NCI-H69 (cell line): ENCODE measurements at places on chromosomes 6 and 20.

- DNase-seq = no peak
Observed at GRCh38 chr6:73123632-73124329, 101.5 kb downstream of the KHDC1L start.

DNA sequence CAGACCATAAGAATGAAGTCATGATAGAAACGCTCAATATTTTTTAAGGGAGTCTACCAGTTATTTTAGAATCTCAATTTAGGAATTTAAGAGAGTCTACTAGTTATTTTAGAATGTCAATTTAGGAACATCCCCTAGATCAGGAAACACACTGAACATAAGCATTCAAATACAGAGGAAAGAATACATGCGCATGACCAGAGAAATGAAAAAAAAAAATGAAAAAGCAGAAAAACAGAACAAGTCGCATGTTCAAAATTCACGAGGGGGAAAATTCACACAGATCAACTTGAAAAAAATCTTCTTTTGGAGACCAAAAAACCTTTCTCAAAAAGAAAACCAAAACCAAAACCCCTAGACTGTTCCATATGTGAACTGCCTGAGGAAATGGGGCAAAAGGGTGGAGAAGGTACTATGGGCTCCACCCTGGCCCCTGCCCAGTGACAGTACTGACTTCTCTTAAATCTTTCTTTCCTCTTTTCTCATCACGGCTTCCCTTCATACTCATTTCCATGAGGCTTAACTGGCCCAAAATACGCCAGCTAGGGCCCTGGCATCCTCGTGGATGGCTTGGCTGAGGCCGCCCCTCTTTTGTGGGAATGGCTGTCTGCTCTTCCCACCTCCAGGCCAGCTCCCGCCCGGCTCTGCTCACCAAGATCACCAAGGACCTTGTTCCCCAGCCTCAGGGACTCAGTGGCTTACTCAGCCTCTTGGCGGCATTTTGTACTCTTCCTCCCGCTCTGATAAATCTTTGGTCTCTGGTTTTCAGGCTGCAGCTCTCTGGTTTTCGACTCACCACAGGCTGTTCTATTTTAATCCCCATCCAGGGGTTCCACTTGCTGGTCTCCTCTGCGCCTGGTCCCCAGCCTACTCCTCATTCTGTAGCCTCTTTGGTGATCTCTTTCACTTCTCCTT, 11.2 kb downstream of the ZBTB2 start:
- DNase-seq = no peak

DNA sequence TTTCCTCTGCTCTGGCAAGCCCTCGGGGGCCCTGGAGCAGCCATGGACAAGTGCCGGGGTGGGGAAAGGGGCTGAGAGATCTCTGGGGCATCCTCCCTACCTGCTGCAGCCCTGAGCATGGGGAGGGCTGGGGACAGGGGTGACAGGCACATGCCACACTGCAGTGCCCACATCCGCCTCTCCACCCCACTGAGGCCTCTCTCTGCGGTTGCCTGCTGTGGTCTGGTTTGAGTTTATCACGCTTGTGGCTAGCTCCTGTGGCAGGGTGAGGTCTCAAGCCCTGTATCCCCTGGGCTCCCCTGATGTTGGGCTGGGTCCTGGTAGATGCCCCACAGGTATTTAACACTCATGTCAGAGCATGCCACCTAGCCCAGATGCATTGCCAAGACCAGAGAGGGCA, 52.9 kb upstream of the MLN start:
- no peak for DNase-seq

DNA sequence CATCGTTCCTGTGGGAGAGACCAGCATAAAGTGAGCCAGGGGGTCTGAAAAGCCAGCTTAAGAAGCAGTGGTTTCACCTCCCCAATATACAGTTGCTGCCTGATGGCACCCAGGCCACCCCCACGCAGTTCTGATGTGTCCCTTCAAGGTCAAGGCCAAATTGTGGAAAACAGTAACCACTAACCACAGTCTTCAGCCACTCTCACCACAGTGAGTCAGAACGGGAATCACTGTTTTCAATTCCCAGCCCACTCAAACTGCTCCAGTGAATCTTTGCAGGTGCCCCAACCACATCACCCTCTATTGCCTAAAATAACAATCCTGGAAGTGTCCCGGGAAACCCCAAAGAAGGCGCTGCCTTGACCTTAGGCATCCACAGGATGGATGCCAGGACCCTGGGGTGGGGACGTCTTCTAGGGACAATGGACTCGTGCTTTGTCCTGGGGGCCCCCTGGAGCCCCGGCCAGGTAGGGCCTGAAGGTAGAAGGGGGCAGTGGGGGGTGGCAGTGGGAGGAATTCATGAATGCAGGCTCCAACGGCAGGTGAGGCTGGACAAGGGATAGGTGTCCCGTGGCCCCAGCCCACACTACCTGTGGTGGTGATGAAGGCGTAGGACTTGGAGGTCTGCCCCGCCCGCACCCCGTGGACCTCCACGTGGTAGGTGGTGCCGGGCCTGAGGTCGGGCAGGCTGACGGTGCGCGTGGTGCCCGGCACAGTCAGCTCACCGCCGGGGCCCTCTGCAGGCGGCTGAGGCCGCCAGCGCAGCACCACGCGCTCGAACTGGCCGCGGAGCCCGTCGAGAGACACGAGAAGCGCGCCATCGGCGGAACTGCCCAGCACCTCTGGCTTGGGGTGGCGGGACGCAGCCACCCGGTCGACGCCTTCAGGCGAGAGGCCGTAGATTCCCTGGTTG, 22.2 kb downstream of the TNXB start:
- DNase-seq = no peak

DNA sequence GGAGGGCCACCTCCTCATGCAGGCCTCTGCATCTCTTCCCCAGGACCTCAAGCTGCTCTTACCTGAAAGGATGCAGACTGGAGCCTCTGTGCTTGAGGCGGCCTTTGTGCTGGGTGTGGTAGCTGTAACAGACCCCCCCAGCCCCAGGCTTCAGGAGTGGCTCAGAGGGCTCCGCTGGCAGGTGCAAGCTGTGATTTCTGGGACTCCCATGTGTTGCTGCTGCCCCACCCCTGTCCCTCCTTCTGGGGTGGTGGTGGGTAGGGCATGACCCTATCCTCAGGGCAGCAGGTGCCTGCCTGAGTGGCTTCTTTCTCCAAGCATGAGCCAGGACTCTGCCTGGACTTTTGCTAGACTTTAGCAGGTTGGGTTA, 121.2 kb downstream of the SULF2 start:
- no peak for DNase-seq

- DNase-seq = no peak
Observed at GRCh38 chr6:11744753-11745152, 33.9 kb downstream of the ADTRP start.

- DNase-seq = no peak
Observed at GRCh38 chr6:7154341-7155139, 46.8 kb downstream of the RREB1 start.

DNA sequence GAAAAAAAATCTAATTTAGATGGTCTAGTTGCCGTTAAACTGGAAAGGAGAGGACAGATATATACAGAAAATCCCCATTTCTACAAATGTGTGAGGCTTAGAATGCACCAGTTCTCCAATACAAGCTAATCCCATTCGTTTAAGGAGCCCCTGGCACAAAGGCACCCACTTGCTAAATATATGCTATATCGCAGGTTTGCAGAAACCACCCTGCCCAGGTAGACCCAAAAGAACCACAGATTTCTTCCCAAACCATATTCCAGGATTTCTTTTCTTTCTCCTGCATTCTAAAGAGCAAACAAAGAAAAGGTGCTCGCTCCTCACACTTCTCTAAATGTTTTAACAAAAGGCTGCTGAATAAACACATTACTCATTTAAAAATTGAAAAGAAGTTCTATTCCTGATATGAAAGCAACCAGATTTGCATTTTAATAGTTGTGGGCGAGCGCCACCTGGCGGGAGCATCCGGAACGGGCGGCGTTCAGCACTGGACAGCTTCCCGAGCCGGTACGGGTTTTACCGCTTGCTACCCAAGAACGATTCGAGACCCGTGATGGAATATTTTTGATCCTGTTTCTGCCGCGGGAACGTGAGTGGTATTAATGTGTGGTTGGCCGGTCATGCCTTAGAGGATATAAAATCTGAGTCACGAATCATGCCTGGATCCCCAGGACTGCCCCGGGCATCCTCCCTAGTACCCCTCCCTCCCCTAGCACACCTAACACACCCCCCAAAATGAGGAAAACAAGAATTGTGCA, 2.1 kb downstream of the PTPRT start:
- DNase-seq = peak; percentile 41

GRCh38 chr6:10733863-10734262, 11.0 kb downstream of the TMEM14C start:
- no peak for DNase-seq

GRCh38 chr6:53770780-53771249, 24.0 kb upstream of the LRRC1 start:
- no peak for DNase-seq

- DNase-seq = no peak
Observed at GRCh38 chr6:24752917-24753492, 21.7 kb upstream of the GMNN start.

DNA sequence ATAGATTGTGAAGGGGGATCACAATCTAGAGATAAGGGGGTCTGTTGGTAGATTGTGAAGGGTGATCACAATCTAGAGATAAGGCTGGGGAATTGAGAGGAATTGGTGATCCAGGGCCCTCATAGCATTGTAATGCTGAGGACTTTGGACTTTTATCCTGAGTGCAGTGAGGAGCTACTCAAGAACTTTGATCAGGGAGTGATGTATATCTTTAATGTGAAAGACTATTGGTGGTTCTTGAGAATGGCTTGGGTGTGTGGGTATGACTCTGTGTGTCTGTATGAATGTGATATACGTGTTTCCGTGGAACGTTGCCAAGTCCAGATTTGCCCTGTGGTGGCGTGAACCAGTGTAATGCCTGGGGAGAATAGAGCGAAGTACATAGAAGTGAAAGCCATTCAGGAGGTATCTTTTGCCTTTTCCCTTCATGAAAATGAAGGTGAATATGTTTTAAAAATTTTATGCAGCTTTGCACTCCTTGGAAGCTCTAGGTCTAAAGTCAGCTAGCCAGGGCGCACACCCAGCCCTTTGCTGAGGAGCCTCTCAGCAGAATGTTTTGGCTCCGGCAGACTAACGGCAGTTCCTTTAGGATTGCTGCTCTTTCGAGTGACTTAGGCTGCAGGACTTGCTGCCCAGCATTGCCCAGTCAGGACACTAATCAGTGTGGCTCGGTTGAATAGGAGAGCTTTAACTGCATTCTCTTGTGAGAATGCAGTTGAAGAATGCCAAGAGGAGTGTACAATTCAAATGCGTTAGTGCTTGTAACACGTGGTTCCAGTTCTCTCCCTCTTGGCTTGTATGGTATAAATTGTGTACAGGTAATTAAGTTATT, 3.5 kb downstream of the ZFAND3 start:
- peak; percentile 56 for DNase-seq
